CD4-positive, alpha-beta T cell (primary cell): ENCODE measurements at places on chromosomes 11 and 22.

DNA sequence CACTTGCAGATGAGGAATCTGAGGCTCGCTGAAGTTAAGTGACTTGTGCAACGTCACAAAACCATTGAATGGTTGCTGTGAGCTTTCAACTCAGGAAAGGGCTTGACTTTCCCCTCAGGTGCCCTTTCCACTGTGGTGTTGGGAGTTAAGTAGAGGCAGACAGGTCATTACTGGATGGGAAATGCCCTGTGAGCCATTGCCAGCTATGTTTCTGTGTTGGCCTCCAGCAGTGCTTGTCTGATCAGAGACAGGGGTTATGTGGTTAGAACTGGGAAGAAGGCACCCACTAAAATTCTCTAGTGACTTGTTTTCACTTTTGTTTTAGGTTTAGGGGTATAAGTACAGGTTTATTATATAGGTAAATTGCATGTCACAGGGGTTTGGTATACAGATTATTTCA, 96.6 kb downstream of the FDX1 start:
- no peak for DNase-seq

DNA sequence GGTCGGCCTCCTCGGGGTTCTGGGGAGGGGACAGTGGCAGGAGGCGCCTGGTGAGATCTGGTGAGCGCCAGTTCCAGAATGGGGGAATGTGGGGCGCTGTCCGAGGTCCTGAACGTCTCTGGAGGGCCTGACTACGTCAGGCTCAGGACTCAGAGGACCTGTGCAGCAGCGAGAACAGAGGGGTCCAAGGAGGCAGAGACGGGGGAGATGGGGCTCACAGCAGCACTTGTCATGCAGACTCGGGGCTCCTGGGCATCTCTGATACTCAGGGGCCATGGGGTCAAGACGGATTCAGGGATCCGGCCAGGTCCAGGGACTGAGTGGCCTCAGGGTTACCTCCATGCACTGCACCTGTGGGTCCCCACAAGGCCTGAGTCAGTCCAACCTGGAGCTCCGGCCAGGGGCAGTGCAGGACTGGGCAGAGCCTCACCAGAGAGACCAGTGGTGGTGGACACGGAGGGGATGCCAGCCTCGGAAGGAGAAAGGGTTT, 92.2 kb downstream of the BRD1 start:
- no peak for DNase-seq

DNA sequence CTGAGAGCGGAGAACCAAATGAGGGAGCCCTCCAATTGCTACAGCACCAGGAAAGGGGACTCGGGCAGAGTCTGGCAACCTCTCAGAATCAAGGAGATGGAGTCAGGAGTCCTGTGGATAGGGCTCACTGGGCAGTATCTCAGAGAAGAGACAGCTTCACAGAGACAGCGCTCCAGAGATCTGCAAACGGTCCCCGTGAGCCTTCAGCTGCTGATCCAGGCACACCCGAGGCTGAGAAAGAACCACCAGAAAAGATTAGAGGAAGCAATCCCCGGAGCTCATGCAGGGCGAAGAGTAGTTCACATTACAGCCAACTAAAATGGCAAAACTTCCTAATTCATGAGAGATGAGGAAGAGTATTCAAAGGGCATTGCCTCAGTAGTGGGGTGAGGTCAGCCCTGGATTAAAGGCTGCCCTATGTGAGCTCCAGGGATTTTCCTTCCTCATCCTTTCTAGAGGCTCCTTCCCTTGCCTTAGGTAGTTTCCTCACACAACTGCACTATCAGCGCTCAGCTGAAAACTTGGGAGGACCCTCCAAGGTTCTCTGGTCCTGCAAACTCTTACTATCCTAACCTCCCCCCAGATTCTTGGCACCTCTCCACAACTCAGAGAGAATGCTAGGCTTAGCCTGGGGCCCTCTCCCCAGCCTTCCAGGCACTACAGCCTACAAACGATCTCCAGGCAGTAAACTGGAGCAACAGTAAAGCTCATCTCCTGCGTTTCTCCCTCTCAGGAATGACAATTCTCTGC, 23.7 kb downstream of the SCN4B start:
- no peak for DNase-seq

DNA sequence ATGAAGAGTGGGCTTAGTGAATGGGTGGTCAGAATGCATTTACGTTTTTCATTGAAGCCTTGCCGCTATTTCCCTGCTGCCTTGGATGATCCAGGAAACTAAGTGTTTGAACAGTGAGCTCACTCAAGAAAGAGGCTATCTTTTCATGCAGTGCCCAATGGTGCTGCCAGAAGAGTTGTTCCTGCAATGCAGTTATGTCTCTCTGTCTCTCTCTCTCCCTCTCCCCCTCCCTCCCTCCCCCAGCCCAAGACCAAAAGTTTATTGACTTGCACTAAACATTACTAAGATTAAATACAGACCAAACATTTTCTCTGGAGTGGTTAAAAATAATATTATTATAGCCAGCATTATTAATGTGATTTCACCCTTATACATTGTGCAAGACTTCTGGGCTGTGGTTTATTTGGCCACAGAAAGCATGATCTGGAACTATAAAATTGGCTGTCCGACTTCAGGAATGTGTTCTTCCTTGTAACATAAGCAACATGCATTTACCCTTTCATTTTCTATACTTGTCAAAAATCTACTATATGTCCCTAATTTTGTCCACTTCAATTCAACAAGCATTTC, 6.6 kb upstream of the FUT4 start:
- no peak for DNase-seq

DNA sequence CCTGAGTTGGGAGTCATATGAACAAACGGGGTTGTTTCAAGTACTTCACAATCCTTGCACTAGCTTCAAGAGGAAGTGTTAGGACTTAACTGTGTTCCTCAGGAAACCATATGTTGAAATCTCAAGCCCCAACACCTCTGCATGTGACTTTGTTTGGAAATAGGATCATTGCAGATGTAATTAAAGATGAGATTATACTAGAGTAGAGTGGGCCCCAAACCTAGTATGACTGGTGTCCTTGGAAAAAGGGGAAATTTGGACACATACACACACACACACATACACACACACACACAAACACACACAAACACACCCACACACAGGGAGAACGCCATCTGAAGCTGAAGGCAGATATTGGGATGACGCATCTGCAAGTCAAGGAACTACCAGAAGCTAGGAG, 6.4 kb upstream of the CEP295 start:
- DNase-seq, result no peak

- DNase-seq, result no peak
Observed at GRCh38 chr11:48036466-48036865, 56.1 kb downstream of the PTPRJ start.

- no peak for DNase-seq
Observed at GRCh38 chr11:26632691-26633159, 60.7 kb upstream of the MUC15 start.

DNA sequence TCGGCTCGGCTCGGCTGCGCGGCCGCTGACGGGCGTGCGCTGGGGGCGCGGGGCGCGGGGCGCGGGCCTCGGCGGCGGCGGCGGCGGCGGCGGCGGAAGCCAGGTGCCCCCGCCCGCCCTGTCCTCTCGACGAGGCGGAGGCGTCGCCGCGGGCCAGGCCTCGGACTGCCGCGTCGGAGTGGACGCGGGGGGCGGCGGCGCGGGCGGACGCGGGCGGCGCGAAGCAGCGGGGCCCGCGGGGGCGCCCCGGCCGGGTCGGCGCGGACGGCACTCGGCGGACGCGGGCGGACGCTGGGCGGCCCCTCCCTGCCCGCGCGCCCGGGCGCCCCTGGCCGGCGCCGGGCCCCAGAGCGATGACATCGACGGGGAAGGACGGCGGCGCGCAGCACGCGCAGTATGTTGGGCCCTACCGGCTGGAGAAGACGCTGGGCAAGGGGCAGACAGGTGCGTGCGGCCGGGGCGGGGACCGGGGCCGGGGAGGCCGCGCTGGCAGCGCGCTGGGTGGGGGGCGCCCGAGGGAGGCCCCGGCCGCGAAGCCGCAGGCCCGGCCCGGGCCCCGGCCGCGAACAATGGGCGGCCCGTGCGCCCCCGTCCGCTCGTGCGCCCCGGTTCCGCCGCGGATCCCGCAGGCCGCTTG, at the start of gene BRSK2:
Gene BRSK2, plus strand, starts transcription at position 3 of the 637 bp plus-strand sequence. Its CDS starts 351 bp downstream, at position 354.
- DNase-seq, result no peak

GRCh38 chr11:197741-198235, 4.9 kb downstream of the SCGB1C1 start:
- no peak for DNase-seq

- DNase-seq, result no peak
Observed at GRCh38 chr11:8102296-8102915, 21.4 kb downstream of the TUB start.

- DNase-seq, result no peak
Observed at GRCh38 chr11:24324211-24324610, 172.6 kb upstream of the LUZP2 start.
